ENCODE measurements at places on chromosomes 16 and 17.

DNA sequence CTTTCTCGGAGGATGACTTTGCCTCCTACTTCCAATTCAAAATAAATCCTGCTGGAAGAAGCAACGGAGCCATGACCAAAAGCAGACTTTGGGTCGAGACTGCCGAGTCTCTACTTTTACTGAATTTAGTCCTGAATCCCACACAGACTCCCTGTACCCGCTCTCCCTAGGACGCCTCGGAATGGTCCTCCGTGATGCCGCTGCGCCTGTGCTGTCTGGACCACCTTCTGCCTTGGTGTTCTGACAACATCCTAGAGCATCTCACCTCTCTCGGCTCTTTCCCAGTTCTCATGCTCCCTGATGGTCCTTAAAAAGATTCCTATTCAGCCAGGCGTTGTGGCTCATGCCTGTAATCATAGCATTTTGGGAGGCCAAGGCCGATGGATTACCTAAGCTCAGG, 181.1 kb upstream of the HSBP1 start:
- DNase-seq, result no peak

GRCh38 chr17:76562734-76563148, 22.9 kb downstream of the PRCD start:
- no peak for DNase-seq

- DNase-seq, result no peak
Observed at GRCh38 chr17:39965017-39965699, 2.4 kb downstream of the GSDMA start.

- DNase-seq, result no peak
Observed at GRCh38 chr17:49776551-49777300, 11.8 kb upstream of the KAT7 start.

Data from HT-29 (cell line).